ENCODE measurements at places on chromosomes 2 and 18.

- no peak for DNase-seq
Measured at GRCh38 chr2:84796798-84797197, 84.1 kb downstream of the TRABD2A start.

GRCh38 chr2:86430368-86430767 lies 10.8 kb upstream of the KDM3A start:
- no peak for DNase-seq

- DNase-seq, result no peak
Measured at GRCh38 chr2:123916051-123916450, 109.0 kb upstream of the CNTNAP5 start.

- DNase-seq, result peak; percentile 8
Measured at GRCh38 chr2:129490641-129491040, 488.8 kb upstream of the RAB6C start.

GRCh38 chr18:55013685-55014084 lies 54.4 kb upstream of the CCDC68 start:
- DNase-seq, result no peak

- no peak for DNase-seq
Measured at GRCh38 chr18:9428301-9428706, 47.0 kb upstream of the RALBP1 start.

DNA sequence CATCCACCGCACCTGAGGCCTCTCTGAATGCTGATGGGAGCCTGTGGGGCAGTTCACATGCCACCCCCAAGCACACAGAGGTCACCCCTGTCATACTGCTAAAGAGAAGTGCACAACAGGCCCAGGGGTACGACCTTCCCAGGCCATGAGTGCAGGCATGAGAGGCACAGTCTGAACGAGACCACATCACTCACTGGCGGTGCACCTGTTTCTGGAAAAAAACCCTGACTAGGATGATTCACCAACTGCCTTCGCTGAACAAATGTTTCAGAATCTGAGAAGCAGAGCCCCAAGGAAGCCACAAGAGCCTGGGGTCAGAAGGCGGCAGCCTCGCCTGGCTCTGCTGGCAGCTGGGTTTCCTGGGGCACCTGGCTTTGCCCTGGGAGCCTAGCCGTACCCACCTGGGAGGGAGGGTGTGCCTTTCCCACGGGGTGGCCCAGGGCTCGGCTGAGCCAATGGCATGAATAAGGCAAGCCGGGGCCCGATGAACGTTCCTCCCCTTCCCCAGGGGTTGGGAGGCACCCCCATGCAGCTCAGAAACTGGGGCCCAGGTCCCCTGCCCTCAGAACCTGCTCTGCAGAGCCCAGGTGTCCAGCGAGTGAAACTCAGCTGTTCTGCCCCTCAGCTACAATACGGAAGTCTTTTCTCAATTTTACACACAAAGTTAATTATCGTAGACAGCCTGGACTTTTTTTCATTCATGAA lies 73.8 kb downstream of the HDAC4 start:
- DNase-seq, result no peak

GRCh38 chr18:56947236-56947635 lies 199.7 kb upstream of the BOD1L2 start:
- DNase-seq, result no peak
